ENCODE measurements at places on chromosomes 13 and 19.

GRCh38 chr13:109369353-109370052, 416.9 kb downstream of the IRS2 start:
- DNase-seq: no peak

GRCh38 chr13:23544668-23545067, 25.5 kb upstream of the TNFRSF19 start:
- DNase-seq: no peak

- DNase-seq: no peak
Observed at GRCh38 chr13:108433976-108434755, 164.6 kb downstream of the TNFSF13B start.

DNA sequence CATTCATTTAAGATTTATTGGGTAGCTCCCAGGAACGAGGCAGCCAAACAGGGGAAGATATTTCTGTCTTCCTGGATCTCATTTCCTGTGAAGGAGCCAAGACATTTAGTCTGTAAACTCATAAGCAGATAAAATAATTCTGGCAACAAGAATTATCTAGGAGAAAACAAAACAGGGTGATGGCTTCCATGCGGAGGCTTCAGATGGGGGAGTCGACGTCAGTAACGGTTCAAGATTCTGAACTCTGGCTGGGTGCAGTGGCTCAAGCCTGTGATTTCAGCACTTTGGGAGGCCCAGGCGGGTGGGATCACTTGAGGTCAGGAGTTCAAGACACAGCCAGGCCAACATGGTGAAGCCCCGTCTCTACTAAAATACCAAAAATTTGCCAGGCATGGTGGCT, 1.3 kb downstream of the GNA15 start:
- peak; percentile 20 for DNase-seq

DNA sequence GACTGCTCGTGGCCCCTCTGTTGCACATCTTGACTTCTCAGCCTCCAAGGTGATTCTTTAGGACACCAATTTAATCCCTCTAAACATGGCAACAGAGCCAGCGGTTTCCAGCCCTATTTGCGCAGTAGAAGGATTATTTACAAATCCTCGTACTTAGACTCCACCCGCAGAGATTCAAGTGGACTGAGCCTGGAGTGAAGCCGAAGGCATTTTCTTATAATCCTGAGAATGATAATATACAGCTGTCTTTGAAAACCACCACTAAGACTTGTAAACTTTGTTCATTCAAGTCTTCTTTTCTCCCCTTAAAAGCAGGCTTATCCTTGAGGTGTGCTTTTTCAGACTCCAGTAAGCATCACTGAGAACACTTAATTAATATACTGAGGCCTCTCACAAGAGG, 4.8 kb upstream of the DPRX start:
- no peak for DNase-seq

DNA sequence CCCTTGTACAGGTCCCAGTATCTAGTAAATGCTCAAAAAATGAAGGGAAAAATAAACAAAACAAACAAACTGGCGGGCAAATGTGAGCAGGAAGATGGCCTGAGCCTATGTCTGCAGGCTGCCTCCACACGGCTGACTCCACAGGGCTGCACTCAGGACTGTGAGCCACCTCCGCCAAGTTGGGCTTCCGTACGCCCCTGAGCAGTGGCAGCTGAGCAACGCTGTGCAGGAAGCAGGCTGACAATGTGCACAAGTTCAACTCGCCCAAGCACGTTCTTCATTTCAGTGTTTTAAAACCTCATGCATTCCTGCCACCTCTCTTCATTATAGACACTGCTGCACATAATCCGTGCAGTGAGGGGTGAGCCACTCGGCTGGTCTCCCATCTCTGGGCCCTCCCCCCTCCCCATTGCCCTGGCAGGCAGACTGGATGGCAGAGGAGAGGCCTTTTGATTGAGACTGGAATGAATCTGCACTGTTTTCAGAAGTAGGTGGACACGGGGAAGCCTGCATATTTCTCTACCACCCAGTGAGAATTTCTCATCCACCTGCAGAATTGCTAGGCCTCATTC, 915.3 kb downstream of the UQCRFS1 start:
- no peak for DNase-seq

GRCh38 chr19:1065606-1066109, 1.3 kb upstream of the ARHGAP45 start:
- DNase-seq: no peak

DNA sequence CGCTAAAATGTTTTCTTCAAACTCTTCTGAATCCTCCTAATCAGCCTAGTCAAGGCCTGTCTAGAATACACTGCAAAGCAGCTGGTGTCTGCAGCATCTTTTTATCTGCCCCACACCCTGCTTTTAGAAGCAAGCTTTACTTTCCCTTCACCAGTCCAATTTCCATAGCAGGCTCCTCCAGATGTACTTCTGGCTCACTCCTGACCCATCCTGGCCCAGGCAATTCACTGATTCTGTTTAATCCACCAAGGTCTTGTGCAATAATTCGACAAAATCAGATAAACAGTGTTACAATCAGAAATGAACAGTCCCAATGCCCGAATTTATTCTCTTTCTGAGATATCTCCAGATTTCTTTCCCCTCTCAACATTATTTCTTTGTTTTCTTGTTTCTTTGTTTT, 415.2 kb upstream of the SGCG start:
- DNase-seq: no peak

DNA sequence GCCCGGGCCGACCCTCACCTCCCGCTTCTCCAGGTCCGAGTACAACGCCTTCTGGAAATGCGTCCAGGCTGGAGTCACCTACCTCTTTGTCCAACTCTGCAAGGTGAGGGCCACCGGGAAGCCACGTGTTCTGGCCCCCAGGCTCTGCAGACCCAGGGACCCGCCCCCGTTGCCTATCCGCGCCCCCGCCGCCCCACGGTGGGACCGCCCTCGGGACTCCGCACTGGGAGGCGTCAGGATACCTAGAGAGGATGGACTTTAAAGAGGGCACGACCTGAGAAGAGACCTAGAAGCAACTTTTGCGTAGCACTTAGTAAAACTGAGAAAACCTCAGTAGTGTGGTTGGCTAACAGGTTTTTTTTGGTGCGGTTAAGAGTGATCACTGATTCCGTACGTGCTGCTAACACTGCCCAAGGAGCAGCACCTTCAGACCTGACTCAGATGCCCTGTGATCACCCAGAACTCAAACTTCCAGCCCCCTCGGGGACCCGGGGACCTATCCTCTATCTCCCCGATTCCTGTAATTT, 492 bp downstream of the TMEM147 start:
- peak; percentile 18 for DNase-seq

- DNase-seq: no peak
Observed at GRCh38 chr19:28044477-28044876, 1168.5 kb downstream of the UQCRFS1 start.

Data from choroid plexus epithelial cell (primary cell).